ENCODE measurements at places on chromosomes 2 and 18.

DNA sequence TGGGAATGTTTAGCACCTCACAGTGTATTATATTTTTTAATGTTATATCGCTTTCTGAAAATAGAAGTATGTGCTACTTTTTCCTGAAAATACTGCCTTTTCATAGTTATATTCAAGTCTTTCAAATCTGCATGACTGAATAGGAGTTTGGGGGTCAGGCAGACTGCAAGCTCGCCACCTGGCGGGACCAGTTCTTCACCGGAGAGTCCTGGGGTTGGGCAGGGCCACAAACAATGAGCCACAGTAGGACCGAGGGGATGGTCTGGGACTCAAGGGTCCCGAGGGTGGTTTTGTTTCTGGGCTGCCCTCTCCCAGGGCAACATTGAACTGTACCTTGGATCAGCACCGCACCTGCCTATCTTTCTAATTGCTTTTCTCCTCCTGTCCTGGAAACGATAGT is 70.6 kb downstream of the VWA3B start:
- H3K27ac ChIP-seq, result no peak overlapping the region
- peak; percentile 22 for DNase-seq
- H3K27me3 ChIP-seq, result no peaks in the 10 kb centered on the region
- H3K4me1 ChIP-seq, result peaks cover 12% of the 10 kb centered on the region

DNA sequence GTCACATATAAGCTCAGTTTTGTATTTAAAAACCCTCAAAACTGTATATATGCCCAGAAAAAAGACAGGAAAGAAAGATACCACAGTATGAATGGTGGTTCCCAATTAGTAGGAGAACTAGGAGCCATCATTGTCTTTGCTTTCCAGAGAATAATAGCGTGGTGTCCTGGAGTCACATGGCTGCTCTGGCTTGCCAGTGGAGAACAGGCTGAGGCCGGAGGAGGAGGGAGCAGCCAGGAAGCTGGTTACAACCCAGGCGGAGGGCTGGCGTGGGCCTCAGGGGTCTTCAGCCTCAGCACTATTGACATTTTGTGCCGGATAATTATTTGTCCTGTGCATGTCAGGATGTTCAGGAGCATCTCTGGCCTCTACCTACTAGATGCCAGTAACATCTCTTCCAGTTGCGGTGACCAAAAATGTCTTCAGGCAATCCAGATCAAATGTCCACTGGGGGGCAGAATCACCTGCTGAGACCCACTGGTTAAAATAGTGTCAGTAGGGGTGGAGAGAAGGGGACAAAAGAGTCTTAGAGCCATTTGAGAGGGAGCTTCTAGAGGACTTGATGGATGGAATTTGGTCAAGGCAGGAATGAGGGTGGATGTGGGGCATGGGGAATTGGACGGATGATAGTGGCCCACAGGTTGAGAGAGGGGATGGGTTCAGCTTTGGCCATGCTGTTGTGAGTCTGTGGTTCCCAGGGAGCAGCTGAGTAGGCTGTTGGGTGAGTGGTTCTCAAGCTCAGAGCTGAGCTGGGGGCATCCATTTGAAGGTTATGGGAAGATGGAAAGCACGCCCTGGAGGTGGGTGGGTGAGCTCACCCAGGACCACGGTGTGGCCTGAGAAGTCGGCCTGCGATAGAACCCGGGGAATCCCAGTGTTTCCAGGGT is 144.9 kb downstream of the AGAP1 start:
- no peaks in the 10 kb centered on the region for H3K36me3 ChIP-seq
- no peak for DNase-seq
- peak overlapping the region; percentile 67 for H3K4me3 ChIP-seq
- peaks cover 15% of the 10 kb centered on the region for H3K27me3 ChIP-seq
- H3K4me1 ChIP-seq, result peaks cover 63% of the 10 kb centered on the region

GRCh38 chr2:85148190-85148589 is 15.0 kb downstream of the TCF7L1 start:
- no peak overlapping the region for H3K4me3 ChIP-seq
- no peaks in the 10 kb centered on the region for H3K36me3 ChIP-seq
- no peaks in the 10 kb centered on the region for H3K4me1 ChIP-seq

DNA sequence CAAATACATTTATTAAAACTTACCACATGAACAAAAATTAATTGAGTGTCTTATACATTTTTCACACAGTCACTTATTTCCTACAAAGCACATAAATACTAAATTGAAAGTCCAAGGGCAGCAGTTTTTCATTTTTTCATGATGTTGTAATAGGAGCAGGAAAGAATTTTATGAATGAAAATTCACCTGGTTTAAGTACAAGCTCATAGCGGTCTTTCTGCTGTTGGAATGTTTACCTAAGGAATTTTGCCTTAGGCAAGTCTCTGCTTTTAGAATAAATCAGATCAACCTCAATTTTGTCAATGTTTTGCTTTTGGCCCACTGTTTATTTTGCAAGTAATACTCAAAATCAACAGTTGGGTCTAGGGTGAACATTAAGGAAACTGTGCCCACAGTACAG is 40.0 kb downstream of the ETAA1 start:
- no peak overlapping the region for H3K4me3 ChIP-seq
- no peaks in the 10 kb centered on the region for H3K27me3 ChIP-seq
- H3K27ac ChIP-seq, result no peak overlapping the region
- no peaks in the 10 kb centered on the region for H3K36me3 ChIP-seq

DNA sequence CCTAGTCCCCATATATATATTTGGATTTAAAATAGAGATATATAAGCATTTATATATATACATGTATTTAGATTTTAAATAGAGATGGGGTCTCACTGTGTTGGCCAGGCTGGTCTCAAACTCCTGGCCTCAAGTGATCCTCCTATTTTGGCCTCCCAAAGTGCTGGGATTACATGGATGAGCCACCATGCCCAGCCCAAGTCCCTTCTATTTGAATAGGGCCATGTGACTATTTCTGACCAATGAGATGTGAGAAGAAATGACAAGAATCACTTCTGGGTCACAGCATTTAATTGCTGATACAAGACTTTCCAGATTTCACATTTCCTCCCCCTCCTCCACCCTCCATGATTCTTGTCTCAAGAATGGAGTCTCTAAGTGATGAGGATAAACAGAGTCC is 6.4 kb upstream of the RBM43 start:
- H3K27me3 ChIP-seq, result no peaks in the 10 kb centered on the region
- no peaks in the 10 kb centered on the region for H3K36me3 ChIP-seq
- no peak overlapping the region for H3K27ac ChIP-seq

DNA sequence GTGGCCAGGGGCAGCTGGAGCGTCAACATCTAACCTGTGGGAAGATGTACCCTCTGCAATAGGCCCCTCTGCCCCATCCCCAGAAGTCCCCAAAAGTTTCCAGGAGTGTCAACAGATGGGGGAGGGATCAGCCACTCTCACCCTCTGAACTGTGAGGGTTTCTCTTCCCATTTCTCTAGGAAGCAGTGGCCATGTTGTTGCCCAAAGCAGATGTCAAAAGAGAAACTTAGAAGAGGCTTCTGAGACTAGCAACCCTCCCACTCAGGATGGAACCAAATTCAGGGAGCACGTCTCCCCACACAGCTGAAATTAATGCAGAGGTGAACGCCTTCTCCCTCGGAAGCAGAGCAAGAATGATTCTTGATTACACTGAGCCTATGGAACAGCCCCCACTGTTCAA is 70.3 kb downstream of the ARL4C start:
- peaks cover 2% of the 10 kb centered on the region for H3K27me3 ChIP-seq
- H3K27ac ChIP-seq, result no peak overlapping the region
- no peak overlapping the region for H3K4me3 ChIP-seq
- no peaks in the 10 kb centered on the region for H3K4me1 ChIP-seq

- H3K4me1 ChIP-seq, result peaks cover 5% of the 10 kb centered on the region
- DNase-seq, result no peak
- no peaks in the 10 kb centered on the region for H3K36me3 ChIP-seq
- no peak overlapping the region for H3K4me3 ChIP-seq
Measured at GRCh38 chr18:40576507-40577115, 1378.4 kb upstream of the PIK3C3 start.

DNA sequence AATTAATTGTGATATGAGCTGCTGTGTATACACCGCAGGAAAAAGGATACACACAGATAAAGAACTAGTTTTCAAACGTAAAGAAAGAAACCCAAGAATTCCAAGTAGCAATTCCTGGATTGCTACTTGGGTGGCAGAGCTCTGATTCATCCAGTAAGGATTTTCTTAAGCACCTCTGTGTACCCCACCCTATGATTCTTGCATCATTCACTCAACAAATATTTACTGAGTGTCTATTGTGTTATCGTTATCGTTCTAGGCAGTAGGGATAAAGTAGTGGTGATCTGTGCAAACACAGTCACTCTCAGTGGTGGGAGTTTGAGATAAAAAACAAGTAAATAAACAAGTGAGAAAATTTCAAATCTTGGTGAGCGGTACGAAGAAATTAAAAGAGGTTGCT is 4.9 kb upstream of the TMEM200C start:
- peaks cover 12% of the 10 kb centered on the region for H3K4me1 ChIP-seq
- no peak for DNase-seq
- H3K27me3 ChIP-seq, result peaks cover 6% of the 10 kb centered on the region
- H3K36me3 ChIP-seq, result no peaks in the 10 kb centered on the region

- DNase-seq, result peak; percentile 82
- H3K4me3 ChIP-seq, result peak overlapping the region; percentile 91
- H3K36me3 ChIP-seq, result no peaks in the 10 kb centered on the region
Measured at GRCh38 chr18:34493099-34493544, 217.0 kb upstream of the DTNA start.

DNA sequence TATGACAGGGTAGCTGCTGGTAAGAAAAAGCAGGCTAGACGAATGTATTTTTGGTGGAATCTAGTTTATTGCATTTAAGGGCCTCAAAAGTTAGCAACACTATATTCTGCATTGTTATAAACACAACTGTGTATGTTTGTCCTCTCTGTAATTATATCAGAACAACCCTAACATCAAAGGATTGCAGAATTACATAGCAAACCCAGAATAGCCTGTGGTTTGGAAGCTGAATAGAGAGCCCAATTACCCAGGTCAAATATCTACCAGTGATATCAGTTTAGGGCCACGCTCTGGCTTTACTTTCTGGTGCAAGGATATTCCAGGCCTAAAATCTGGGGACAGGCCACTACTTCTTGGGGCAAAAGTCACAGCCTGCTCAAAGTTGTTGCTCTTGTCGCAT is 25.1 kb upstream of the MRO start:
- H3K27ac ChIP-seq, result no peak overlapping the region
- H3K4me1 ChIP-seq, result no peaks in the 10 kb centered on the region
- DNase-seq, result no peak
- H3K36me3 ChIP-seq, result no peaks in the 10 kb centered on the region

DNA sequence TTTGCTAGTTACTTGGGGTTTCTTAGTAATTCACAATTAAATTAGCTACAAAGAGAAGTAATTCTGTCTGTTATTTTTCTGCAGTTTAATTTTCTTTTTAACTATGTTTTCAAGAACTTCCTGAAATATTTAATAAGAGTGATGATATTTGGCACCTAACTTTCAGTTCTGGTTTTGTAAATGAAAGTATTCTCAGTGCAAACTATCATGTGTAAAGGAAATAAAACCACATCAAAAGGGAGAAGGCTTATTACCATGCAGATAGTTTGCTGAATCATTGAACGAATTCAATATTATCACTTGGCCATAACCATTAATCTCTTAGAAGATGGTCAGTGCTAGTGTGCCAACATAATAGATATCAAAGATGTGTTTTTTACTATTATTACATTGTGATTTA is 29.2 kb downstream of the DYTN start:
- H3K4me3 ChIP-seq, result no peak overlapping the region
- no peaks in the 10 kb centered on the region for H3K27me3 ChIP-seq
- H3K36me3 ChIP-seq, result no peaks in the 10 kb centered on the region
- no peak for DNase-seq

- H3K27me3 ChIP-seq, result no peaks in the 10 kb centered on the region
- DNase-seq, result no peak
- H3K4me3 ChIP-seq, result no peak overlapping the region
- H3K27ac ChIP-seq, result no peak overlapping the region
- no peaks in the 10 kb centered on the region for H3K4me1 ChIP-seq
Measured at GRCh38 chr2:8494589-8494988, 187.3 kb upstream of the ID2 start.

- no peak for DNase-seq
- H3K27ac ChIP-seq, result no peak overlapping the region
- H3K4me1 ChIP-seq, result peaks cover 21% of the 10 kb centered on the region
- H3K4me3 ChIP-seq, result no peak overlapping the region
Measured at GRCh38 chr2:97751752-97752151, 38.4 kb downstream of the ZAP70 start.

DNA sequence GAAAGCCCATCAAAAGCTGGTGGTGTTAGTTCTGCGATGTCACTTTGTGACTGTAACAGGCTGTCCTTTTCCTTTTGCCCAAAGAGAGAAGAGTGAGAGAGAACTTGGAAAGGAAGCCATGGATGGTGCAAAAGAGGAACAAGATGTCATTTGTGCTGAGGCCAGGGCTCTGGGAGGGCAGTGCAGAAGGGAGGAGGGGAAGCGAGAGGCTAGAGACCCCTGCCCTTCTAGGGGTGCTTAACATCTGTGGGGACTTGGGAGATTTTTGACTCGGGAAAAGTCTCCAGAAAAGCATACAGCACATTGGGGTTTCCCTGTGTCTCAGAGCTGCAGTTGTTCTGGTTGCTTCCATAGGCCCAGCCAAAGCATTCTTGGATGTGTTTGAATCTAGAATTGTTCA is 49.6 kb downstream of the ZBTB7C start:
- no peak for DNase-seq
- peaks cover 9% of the 10 kb centered on the region for H3K36me3 ChIP-seq
- H3K4me1 ChIP-seq, result peaks cover 10% of the 10 kb centered on the region
- peaks cover 14% of the 10 kb centered on the region for H3K27me3 ChIP-seq
- H3K4me3 ChIP-seq, result no peak overlapping the region

- peaks cover 3% of the 10 kb centered on the region for H3K36me3 ChIP-seq
- no peak overlapping the region for H3K4me3 ChIP-seq
- no peak for DNase-seq
- no peak overlapping the region for H3K27ac ChIP-seq
Measured at GRCh38 chr2:7154656-7155055, 237.4 kb downstream of the RNF144A start.

GRCh38 chr2:163717515-163717914 is 18.3 kb downstream of the FIGN start:
- H3K36me3 ChIP-seq, result no peaks in the 10 kb centered on the region
- H3K4me1 ChIP-seq, result peaks cover 40% of the 10 kb centered on the region
- no peaks in the 10 kb centered on the region for H3K27me3 ChIP-seq
- peak overlapping the region; percentile 34 for H3K4me3 ChIP-seq
- peak overlapping the region; percentile 79 for H3K27ac ChIP-seq

DNA sequence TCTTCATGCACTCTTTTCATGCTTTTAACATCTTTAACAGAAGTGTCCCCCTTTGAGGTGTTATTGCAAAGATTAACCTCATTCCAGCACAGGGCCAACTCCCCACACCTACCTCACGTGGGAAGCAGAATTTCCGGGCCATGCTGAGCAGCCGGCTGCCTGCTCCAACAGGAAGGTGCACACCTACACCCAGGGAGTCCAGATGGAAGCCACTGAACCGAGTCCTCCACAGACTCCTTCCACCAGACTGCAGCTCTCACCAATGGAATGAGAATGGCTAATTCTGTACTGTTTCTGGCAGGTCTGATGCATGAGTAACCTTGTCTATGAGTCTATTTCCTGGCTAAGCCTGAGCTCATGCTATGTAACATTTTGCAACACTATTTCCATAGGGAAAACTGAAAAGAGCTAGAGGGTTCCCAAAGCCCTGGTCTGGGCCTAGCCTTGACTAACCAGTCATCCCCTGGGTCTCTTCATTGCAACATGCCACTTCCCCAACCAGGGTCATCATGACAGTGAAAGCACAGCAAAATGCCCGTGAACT is 11.0 kb downstream of the ERFE start:
- no peaks in the 10 kb centered on the region for H3K36me3 ChIP-seq
- no peak overlapping the region for H3K27ac ChIP-seq
- peaks cover 14% of the 10 kb centered on the region for H3K27me3 ChIP-seq
- H3K4me1 ChIP-seq, result peaks cover 3% of the 10 kb centered on the region

Data from glutamatergic neuron (in vitro differentiated cells).